Kidney (tissue), 22 donors: ENCODE measurements at places on chromosomes 16 and 17.

DNA sequence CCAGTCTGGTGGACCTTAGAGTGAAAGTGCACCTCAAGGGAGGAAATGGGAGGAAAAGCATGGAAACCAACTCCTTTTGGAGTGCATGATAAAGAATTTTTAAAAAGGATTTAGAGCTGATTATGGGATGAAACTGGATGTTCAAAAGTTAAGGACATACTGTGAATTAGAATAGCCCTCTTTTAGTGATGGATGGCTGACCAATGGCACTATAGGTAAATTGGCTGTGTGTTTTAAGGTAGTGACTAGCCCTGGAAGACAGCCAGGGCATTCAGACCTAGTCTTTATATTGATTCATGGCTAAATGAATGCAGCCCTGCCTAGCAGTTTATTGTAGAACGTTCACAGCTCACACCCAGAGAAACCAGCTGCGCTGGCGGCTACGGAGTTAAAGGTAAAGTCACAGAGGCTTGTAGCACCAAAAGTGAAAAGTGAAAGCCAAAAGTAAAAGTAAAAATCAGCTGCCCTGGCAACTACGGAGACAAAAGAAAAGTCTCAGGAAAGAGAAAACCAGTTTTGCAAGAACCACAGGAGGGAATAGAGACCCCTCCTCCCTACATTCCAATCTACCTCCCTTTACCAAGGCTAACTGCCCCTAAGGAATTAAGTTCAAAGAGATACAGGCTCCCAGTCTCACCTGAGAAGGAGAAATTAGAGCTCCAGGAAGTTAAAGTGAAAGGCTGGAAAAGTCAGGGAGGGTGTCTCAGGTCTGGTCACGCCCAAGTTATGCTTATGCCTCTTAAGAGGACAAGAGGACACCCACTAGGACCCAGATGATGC is 21.8 kb downstream of the ACSM1 start:
- peak; percentile 91 for DNase-seq

DNA sequence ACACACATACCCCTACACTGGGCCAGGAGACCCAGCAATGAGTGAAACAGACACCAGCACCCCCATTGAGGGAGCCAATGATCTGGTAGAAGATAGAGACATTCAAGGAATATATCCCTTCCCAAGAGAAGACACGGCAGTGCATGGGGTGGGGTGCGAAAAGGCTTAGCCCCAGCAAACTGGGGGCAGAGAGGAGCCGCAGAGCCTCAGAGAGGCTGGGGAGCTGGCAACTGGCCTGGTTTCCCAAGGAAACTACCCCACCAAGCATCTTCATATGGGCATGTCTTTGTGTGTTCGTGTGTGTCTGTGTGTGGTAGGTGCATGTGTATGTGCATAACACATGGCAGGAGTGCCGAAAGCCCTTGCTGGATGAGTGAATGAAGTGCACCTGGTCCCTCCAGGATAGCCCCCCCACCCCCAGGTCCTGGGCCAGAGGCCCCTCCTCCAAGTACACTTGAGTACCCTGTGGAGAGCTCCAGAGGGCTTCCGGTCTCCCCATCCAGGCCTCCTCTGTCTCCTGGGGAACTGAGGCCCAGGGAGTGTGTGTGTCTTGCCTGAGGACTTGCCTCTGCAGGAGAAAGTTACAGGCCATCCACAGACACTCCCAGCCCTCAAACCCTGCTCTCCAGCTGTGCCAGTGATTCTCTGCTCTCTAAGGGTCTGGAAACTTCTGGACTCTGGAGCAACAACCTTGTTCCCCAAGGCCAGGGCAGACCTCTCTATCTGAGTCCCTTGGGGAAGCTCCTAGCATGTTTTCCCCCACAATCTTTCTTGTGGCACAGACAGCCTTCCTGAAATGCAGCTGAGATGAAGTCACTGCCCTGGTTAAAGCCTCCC is 15.9 kb downstream of the TBX2 start:
- DNase-seq = no peak

DNA sequence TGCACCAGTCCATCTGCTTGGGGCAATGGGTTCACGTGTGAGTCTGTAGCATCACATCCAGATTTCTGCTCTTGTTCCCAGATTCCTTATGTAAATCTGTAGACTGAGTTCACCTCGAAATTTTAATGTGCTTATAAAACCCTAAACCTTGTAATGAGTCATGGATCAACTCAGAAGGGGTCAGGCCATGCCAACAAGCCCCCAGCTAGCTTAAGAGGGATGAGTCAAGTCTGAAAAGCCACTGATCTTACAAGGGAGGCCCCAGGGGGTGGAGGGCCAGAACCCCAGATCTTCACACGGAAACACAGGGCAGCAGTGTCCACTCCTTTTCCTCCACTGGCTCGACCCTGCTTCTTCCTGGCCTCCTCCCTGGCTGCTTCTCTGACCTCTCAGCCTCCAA is 399.1 kb upstream of the CDH5 start:
- no peak for DNase-seq

GRCh38 chr17:48970224-48970623 is 1.8 kb upstream of the GIP start:
- DNase-seq = no peak

DNA sequence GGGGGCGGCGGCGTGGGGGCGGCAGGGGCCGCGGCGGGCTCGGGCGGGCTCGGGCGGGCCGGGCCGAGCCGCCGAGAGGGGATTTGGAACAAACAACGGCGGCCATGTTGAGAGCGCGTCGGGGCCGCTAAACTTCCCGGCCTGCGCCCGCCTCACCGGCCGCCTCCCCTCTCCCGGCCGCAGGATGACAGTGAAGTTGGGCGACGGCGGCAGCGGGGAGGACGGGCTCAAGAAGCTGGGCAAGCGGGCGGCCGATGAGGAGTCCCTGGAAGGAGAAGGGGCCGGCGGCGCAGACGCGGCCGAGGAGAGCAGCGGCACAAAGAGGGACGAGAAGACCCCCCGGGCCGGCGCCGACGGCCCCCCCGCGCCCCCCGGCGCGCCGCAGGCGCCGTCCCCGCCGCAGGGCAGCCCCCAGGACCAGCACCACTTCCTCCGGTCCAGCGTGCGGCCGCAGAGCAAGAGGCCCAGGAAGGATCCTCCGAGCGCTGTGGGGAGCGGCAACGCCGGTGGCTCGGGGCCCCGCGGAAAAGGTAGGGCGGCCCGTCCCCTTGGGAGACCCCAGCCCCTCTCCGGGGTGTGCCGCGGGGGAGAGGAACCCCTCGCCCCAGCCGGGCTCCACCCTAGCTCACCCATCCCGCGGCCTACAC is 2.4 kb downstream of the CRAMP1 start:
- DNase-seq = peak; percentile 32

- no peak for DNase-seq
These were observed 106.1 kb downstream of the ZNF423 start for GRCh38 chr16:49749816-49750215.

GRCh38 chr16:65524997-65525396 is 403.1 kb upstream of the CDH11 start:
- DNase-seq = peak; percentile 69

DNA sequence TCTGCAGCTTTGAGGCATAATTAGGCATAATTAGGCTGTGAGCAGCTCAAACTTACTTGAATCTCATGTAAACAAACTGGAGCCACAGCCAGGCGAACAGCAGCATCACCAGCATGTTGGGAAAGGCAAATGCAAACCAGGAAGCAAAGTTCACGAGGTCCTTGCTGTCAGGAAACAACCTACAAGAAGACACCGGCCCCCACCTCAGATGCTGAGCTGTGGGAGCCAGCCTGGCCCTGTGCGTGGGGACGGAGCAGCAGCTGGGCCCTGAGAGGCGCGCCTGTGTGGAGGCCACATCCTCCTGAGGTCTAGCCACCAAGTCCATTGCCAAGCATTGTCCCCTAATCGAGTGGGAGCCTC is 12.2 kb downstream of the SLC13A5 start:
- no peak for DNase-seq

GRCh38 chr16:81706327-81707295 is 72.5 kb upstream of the PLCG2 start:
- DNase-seq = peak; percentile 57

DNA sequence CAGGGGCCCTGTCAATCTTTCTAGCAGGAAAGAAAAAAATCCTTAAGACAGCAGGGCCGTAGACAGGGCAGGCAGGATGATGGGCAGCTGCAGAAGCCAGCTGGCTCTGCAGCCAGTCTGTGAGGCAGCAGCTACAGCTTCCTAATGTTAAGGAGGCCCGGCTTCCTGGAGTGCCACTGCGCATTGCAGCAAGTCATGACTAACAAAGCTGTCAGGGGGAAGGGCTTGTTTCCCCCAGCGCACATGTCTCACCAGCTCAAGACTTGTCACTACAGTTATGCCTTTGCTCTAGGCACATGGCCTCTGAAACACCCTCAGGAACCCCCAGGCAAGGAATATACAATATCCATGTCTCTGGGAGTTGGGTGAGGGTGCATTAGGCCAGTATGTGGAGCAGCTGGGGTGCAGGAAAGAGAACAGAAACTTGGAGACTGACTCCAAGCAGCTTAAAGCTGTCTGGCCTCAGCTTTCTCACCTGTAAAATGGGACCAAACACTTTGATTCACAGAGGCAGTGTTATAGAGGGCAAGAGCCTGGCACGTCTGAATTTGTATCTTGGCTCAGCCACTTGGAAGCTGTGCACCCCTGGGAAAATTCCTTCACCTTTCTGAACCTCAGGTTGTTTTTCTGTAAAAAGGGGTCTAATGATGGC is 220.0 kb downstream of the HAPSTR1 start:
- DNase-seq = no peak

DNA sequence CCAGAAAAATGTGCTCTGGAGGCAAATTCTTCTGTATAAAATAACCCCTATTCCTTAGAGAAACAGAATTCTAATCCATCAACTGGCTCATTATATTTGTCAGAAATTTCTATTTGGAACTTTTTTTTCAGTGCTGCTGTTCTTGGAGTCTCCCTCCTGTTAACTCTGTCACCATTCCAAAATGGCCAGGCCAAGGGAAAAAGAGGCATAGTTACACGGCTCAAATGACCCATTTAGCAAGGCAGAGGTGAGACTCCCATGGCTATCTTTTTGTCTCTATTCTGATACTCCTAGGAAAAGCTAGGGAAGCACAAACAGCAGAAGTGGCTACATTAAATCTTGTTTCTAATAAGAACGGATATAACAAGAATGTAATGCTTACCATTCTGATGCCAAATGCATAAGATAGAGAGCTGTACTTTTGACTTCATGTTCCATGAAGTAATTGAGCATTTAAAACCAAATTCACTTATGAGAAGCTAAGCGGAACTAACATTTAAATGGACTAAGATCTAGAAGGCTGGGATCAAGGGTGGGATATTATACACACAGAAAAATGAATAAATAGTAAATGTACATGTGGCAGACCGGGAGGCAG is 64.4 kb upstream of the CORO6 start:
- no peak for DNase-seq

GRCh38 chr16:23068079-23068736 is 81.0 kb downstream of the USP31 start:
- no peak for DNase-seq

- no peak for DNase-seq
These were observed 8.3 kb upstream of the LPCAT2 start for GRCh38 chr16:55500530-55501011.

DNA sequence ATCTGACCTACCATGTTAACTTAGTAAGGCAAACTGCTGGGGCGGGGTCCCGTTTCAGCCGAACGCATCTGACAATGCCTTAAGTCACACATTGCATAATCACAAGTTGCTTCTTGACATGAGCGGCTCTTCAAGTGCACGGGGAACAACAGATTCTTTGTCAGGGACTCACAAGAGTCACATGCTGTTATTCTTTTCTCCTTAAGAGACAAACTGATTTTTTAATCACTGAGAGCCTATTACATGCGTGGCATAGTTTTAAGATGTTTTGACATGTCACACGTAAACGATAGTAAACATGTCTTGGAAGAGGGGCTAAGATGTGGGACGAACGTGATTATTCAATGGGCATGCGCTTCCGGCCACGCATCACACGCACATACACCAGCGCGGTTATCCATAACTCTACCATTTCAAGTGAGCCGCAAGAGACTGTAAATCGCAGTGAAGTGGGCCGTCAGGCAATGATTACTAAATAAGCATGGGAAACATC is 63.4 kb downstream of the ADCY9 start:
- DNase-seq = peak; percentile 12

- no peak for DNase-seq
These were observed 25.2 kb downstream of the TK2 start for GRCh38 chr16:66524601-66525164.

GRCh38 chr17:55487695-55488432 is 23.4 kb downstream of the SMIM36 start:
- DNase-seq = no peak

- no peak for DNase-seq
These were observed 19.8 kb downstream of the JPH3 start for GRCh38 chr16:87621976-87622713.

DNA sequence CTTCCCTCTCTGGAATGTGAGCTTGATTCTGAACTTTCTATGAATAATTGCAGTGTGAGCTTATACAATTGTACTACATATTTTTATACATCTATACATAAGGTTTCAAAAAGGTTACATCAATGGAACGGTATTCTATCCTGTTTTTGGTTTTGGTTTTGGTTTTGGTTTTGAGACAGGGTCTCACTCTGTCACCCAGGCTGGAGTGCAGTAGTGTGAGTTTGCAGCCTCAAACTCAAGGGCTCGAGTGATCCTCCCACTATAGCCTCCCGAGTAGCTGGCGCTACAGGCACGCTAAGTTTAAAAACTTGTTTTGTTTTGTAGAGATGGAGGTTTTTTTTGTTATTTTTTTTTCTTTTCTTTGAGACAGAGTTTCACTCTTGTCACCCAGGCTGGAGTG is 1.1 kb downstream of the CTRB1 start:
- no peak for DNase-seq

GRCh38 chr17:81822996-81823819 is 9.9 kb downstream of the MCRIP1 start:
- no peak for DNase-seq
